Tibial artery (tissue), 4 donors: ENCODE measurements at places on chromosomes 6 and 20.

DNA sequence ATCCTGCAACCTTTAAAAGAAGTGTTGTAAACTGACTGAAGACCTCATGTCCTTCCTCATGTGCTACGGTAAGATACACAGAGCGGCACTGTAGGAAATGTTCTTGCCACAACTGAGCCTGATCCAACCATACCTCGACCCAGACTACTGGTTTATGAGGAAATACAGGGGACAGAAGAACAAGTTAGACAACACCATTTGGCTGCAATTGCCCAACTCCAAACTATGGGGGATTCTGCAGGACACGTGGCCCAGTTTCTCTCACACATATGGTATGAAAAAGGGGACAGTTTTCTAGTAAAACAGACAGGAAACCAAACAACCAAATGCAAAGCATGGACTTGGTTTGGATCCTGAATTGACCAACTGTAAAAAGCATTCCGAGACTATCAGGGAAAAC is 10.5 kb downstream of the PRPH2 start:
- no peak for DNase-seq

- no peak for DNase-seq
Observed at GRCh38 chr6:14058735-14059134, 58.8 kb upstream of the CD83 start.

DNA sequence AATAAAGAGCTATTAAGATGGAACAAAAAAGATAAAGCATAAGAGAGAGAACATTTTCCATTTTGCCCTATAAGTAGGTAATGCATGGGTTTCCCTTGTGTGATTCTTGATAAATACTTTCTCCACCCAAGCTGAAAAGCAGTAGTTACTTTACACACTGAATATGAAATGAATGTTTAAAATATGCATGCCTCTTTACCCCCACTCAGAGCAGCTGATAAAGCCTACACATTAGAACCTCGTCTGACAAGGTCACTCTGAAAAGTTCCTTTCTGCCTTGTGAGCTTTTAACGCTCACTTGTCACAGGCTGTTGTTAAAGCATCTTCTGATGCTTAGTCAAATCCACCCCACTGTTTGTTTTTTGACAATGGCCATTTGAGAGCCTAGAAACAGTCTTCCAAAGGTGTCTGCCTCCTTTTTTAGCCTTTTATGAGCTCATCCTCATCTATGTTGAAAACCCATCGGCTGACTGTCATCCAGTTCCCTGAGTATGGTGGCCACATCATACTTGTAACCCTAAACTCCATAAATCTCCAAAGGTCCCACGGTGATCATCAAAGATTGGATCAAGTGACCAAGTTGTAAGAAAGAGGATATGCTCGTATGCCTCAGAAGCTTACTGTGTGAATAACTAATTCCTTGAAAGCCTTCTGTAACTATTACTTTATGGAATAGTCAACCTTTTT is 102.8 kb downstream of the ATXN1 start:
- no peak for DNase-seq

- DNase-seq: no peak
Observed at GRCh38 chr6:16130437-16130891, 1.6 kb downstream of the MYLIP start.

- DNase-seq: no peak
Observed at GRCh38 chr6:42212442-42212841, 5.2 kb downstream of the MRPS10 start.

- no peak for DNase-seq
Observed at GRCh38 chr20:33275215-33275614, 7.8 kb upstream of the BPIFB1 start.

DNA sequence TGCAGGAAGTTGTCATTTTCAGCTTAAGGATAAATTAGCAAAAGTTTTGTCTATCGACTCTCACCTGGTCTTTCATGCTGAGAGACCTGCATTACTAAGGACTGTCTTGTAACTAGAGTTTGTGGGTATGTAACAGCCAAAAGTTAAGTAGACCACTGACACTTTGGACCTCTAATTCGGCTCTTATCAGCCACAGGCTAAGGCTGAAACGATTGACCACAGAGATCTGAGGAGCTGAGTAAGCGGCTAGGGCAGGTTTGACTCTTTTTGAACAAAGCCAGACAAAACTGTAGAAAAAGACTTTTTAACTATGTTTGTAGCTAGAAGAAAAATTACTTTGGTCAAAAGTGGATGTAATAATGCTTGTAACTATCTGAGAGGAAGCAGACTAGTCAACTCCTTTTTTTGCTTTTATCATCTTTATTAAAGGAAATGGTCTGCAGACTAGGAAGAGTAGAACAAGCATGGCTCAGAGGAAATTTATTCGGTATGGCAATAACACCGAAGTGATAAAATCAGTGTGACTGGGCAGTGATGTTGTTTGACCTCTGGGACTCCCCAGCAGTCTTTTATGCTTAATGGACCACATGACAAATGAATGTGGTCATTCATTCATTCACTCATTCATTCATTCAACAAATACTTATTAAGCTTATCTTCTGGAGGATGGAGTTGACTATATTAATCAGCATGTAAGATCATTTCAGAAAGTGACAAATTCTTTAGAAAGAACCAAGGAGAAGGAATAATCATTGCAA is 725.0 kb upstream of the HS3ST5 start:
- DNase-seq: no peak

GRCh38 chr6:47302043-47302442 is 7.7 kb downstream of the TNFRSF21 start:
- no peak for DNase-seq

DNA sequence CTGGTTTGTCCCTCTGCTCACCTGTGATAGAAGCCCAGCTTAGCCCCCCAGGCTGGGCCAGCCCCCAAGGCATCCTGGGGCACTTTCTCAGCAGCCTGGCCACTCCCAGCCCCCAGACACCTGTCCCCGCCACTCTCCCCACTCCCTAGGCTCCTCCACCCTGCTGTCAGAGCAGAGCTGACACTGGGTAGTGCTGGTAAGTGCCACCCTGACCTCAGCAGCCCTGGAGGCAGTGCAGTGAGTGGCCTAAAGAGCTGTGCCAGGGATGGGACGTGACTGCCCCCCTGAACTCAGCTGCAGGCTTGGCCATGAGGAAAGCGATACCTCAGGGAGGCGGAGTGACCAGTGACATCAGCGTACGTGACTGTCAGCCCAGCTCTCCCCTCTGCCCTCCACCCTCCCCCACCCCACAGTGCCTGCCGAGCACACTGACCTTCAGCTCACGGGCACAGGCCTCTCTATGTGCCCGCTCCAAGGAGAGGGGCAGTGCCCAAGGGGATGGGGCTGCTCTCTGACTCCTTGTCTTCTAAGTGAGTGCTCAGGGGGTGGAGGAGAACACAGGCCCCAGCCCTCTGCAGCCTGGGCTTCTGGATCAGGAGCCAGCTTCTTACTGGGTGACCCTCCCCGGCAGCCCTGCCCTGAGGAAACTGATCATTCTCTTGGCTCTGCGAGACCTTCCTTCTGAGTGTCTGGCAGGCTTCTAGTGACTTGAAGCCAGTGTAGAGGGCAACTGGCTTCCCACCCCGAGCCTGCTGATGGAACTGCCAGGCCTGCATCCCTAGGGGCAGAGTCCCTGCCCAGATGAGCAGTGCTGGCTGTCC is 172.7 kb downstream of the MRPL14 start:
- DNase-seq: no peak

GRCh38 chr6:57097596-57097995 is 7.6 kb downstream of the ZNF451 start:
- DNase-seq: no peak

DNA sequence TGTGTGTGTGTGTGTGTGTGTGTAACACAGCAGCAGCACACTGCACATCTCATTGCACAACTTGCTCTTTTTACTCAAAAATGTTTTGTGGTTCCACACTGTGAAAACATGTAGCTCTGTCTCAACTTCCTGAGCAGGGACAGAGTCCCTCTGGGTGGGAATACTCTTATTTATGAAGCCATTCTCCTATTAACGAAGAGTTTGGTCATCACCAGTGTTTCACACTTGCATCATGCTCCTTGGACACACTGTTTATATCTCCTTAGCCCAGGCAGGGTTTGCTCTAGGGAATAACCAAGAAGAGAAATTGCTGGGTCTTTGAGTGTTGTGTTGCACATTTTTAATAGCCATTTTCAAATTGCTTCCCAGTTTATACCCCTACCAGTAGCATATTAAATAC is 53.6 kb downstream of the ZNF831 start:
- DNase-seq: no peak

DNA sequence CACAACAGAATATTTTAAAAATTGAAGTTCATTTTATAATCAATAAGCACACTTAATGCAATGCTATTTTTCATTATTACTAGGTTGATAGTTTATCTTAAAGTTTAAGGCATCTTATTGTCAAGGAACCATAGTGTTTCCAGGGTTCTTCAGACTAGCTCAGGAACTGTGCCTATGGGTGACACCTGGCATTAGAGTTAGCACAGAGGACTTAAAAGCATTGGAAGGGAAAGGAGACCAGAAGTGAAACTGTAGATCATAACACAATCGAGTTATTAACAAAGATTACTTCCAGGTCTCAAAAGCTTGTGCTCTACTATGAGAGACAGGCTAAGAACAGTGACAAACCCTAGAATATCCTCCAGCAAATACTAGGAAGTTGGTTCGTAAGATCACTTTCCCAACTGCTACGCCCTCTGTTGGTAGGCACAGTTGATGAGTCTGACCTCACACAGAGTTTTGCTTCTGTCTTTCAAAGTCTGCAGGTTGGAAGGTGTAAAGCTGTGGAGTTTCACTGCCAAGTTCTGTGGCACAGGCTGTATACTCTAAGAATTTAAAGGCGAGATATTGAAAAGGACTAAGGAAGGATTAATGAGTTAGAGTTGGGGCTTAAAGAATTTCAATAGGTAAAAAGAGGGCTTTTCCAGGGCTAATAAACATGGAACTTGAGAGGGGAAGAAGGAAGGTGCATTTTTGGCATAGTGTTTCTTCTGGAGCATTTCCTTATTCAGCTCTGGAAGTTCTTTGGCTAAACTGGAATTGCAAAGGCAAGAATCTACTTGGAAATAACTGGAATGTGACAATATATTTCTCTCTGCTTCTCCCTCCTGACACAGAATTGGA is 531.3 kb upstream of the JAG1 start:
- DNase-seq: peak; percentile 50

DNA sequence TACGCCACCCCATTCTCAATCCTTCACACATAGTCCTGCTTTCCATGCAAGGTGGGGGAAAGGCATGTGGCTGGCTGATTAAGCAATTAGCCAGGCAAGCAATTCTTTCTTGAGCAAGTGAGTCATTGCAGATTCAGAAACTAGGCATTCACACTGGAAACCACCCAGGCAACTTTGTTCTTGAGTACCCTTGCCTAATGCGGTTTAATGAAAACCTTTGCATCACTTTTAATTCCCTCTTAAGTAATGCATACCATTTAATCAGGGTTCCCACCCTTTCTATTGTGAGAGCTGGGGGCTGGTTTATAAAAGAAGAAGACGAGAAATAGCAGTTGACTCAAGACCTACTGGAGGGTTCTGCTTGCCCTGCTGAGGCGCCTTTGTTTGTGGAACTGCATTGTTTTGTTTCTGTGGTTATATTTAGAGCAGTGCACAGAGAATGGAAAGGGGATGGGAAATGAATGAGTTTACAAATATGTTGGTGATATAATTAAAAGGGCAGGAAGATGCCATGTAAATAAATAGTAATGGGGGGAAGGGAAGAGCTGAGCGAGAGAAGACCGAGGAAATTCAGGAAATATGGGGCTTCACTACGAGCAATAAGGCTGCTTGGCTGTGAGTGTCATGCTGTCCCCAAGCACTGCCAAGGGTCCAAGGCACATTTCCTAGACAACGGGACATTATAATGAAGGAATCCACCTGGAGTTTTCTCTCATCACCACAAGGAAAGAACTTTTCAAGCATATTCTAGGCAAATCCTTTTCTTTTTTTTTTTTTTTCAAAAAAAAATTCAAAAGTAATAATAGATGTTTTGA is 48.8 kb upstream of the TSHZ2 start:
- no peak for DNase-seq

DNA sequence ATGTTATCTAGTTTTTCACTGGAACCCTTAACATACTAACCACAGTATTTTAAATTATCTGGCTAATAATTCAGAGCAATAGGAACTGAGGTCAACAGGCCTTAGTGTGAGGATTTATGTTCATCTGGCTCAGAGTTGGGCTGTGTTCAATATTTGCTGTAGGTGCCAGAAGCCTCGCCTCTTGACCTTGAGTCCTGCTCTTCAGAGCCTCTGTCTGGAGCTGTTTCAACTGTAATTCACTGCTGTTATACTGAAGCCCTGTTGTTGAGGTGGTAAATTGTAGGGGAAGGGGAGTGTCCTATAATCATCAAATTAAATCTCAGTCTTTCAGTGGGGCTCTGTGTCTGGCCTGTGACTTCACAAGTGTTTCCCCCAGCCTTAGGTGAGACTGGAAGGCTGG is 184.4 kb downstream of the CDH26 start:
- DNase-seq: no peak

DNA sequence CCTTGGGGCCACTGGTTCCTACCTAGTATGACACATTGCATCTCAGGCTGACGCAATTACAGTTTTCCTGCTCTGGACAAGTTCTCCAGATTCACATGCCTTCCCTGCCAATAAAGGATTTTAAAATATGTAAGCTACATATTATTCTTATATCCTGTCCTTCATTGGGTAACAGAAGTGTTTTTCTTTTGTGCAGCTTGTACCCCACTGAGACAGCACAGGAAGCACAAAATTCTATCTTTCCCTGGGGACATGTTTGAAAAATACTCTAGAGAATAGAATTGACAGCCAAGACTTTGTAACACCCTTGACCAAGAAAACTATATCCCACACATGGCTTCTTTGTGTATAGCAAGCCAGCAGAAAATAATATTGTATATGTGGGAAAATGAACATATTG is 456.8 kb downstream of the MAFB start:
- no peak for DNase-seq

DNA sequence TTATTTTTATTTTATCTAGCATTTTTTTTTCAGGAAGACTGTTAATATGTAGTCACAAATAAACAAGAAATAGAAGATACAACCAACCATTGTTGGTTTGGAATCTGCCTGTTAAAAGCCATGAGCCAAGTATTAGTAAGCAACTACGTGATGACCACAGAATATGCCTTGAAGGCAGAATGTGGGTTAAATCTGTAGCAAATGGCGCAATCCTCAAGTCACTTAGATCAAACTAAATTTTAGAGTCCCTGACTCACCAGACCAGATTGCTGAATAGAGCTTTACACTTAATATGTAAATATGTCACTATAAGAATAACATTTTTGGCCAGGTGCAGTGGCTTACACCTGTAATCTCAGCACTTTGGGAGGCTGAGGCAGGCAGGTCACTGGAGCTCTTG is 800.1 kb upstream of the CITED2 start:
- DNase-seq: no peak

DNA sequence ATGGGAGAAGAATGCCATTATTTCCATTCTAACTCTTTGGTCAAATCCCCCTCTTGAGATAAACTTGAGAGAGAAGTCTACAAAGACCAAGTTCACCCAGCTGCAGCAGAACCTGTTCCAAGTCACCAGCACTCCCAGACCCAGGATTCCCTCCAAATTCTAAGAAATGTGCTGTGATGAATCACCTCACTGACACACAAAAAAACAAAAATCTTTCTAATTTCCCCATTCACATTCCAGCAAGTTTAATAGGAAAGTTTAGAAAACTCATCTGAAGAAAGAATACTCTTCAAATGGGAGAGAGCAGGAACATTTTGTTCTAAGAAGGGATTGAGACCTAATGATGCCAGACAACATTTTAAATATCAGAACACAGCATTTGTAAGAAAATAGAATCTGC is 213.6 kb upstream of the PLCB4 start:
- DNase-seq: no peak
